ENCODE measurements at places on chromosomes 13 and 19.

DNA sequence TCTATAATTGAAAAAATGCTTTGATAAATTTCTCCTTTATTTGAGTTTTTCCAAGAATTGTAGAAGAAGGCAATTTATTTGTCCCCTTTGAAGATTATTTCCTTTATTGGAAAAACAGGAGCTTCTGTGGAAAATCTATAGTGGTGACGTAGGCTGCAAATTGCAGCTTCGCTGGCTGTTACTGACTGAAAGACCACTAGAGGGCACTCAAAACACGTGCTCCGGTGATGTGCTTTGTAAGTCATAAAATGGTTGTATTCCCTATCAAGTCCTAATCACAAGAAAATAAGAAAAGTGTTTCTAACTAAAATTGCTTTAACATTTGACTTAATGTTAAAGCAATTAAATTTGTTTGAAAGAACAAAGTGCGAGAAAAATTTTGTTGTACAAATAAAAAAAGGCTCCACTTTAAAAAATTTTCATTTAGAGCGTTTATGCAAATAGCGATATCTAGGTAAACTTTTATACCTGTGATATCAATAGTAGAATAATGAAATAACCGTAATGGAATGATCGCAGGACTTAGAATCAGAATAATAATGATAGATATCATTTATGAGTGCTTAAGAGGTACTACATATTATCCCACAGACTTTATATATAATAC lies 638.2 kb upstream of the SPRY2 start:
- DNase-seq = peak; percentile 21

DNA sequence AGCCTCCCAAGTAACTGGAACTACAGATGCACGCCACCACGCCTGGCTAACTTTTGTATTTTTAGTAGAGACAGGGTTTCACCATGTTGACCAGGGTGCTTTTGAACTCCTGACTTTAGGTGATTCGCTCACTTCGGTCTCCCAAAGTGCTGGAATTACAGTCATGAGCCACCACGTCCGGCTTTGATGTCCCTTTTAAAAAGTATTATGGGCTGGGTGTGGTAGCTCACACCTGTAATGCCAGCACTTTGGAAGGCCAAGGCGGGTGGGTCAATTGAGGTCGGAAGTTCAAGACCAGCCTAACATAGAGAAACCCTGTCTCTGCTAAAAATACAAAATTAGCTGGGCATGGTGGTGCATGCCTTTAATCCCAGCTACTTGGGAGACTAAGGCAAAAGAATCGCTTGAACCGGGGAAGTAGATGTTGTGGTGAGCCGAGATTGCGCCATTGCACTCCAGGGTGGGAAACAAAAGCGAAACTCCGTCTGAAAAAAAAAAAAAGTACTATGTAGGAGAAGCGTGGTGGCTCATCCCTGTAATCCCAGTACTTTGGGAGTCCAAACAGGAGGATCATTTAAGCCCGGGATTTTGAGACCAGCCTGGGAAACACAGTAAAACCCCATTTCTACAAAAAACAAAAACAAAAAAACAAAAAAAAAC lies 22.8 kb upstream of the ERVV-1 start:
- DNase-seq = no peak

GRCh38 chr13:39527961-39528660 lies 74.9 kb downstream of the LHFPL6 start:
- DNase-seq = no peak

GRCh38 chr13:48278806-48279205 lies 24.7 kb upstream of the RB1 start:
- no peak for DNase-seq

DNA sequence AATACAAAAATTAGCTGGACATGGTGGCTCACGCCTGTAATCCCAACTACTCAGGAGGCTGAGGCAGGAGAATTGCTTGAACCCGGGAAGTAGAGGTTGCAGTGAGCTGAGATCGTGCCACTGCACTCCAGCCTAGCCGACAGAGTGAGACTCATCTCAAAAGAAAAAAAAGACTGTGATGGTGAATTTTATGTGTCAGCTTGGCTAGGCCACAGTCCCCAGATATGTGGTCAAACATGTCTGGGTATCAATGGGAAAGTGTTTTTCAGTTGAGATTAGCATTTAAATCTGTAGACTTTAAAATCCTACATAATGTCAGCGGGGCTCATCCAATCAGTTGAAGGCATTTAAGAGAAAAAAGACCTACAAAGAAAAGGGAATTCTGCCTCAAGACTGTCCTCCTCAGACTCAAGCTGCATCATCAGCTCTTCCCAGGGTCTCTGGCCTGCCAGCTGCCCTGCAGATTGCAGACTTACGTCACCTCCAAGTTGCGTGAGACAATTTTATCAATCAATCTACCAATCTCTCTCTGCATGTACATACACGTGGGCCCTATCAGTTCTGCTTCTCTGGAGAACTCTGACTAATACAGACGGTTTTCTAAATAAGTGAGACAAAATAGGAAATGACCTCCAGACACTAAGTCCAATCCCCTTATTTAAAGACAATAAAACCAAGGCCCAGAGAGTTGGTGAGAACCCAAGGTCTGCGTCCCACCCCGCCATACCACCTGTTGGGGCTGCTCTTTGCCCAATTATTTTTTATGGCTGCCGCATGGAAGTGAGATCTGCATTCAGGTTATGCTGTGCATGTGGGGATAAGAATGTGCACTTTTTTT lies 99.2 kb downstream of the ABCC4 start:
- DNase-seq = no peak

DNA sequence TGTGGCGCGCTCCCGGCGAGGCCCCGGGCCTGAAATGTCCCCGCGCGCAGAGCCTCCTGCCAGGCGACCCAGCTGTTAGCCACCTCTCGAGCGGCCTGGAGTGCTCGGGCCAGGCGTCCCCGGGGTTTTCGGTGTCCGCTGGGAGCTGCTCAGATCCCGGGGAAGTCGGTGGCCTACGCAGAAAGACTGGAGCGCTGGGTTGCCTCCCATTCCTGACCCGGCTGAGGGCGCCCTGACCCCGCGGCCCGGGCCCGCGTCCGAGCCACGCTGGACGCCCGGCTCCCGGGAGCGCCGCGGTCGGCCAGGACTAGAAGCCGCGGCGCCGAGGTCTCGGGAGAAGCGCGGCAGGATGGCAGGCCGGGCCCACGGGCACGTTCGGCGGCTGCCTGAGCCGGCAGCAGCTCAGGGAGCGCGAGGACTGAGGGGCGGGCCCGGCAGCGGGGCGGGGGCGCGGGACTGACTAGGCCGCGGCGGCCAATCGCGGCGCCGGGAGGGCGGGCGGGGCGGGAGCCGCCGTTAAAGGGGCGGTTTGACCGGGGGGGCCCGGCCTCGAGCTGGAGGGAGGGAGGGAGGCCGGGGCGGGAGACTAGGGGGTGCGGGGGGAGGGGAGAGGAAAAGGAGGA lies 1.3 kb upstream of the ZIC2 start:
- peak; percentile 97 for DNase-seq

GRCh38 chr13:20118268-20119140 lies 42.3 kb downstream of the GJA3 start:
- peak; percentile 80 for DNase-seq

GRCh38 chr13:50370303-50370950 lies 355.2 kb downstream of the KCNRG start:
- no peak for DNase-seq

GRCh38 chr13:52945348-52945747 lies 83.3 kb upstream of the OLFM4 start:
- no peak for DNase-seq

DNA sequence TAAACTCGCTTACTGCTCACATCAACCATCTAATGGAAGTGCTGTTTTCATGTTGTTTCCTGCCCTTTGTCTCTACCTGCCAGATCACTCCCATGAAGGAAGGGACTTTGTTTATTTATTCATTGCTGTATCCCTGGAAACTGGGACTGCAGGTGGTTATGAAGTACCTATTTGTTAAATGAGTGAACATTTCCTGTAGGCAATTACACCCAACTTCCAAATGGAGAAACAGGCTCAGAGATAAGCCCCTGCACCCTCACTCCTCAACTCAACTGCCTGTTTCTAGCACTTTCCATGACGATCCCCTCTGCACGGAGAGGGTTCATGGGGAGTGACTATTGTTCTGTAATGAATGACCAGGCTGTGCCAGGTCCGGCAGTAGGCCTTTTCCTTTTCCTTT lies 1.9 kb upstream of the SELENOW start:
- DNase-seq = peak; percentile 49

GRCh38 chr13:112510002-112510780 lies 77.8 kb downstream of the TUBGCP3 start:
- peak; percentile 91 for DNase-seq

DNA sequence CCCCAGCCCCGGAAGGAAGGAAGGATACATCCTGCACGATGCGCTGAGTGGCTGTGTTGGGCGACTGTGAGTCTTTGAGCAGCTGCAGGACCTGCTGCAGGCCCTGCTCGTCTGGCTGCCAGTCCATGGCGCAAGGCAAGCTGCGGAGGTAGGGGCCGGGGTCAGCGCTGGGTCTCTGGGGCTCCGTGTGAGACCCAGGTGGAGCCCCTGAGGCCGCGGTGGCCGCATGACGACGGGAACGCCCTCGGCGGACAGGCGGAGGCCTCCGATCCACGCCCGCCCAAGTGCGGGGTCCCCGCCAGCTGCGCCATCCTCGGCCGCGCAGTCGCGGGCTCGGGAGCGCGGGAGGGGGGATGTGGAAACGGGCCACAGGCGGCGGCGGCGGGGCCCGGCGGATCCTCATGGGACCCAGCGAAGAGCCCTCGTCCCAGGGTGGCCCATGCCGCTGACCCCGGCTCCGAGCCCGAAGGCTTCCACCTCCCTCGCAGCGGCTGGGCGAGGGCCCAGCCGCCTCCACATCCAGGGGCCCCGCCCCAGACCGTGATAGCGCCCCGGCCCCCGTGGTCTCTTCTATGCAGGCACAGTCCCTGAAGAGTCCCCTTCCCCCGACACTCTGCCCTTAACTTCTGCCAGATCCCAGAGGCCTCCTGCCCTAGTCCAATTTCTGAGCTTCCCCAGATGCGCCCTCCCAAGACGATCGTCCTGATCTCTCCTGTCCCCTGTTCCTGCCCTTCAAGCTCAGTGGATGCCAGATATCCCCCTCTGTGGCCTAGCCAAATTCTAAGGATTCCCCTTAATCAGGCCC lies 2.7 kb downstream of the TNPO2 start:
- peak; percentile 66 for DNase-seq

DNA sequence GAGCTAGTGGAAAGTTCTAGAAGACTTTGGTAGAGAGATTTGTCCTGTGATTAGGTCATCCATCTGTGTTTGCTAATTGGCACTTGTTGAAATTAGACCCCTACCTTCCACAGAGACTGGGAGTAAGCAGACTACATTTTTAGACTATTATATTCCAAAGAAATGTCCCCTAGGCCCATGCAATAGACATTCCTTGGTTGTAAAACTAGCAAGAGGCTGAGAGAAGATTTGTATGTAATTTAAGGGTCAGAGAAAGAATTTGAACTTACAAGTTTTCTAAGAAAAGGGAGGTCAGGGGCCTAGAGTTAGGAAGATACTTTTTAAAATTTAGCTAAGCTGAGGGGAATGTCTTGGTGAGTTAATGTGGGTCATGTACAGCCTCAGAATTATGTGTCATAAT lies 470.7 kb upstream of the SLITRK1 start:
- DNase-seq = no peak

Measured in H7 (cell line).